Globus pallidus (tissue), 1 donor: ENCODE measurements at places on chromosomes 7 and 10.

DNA sequence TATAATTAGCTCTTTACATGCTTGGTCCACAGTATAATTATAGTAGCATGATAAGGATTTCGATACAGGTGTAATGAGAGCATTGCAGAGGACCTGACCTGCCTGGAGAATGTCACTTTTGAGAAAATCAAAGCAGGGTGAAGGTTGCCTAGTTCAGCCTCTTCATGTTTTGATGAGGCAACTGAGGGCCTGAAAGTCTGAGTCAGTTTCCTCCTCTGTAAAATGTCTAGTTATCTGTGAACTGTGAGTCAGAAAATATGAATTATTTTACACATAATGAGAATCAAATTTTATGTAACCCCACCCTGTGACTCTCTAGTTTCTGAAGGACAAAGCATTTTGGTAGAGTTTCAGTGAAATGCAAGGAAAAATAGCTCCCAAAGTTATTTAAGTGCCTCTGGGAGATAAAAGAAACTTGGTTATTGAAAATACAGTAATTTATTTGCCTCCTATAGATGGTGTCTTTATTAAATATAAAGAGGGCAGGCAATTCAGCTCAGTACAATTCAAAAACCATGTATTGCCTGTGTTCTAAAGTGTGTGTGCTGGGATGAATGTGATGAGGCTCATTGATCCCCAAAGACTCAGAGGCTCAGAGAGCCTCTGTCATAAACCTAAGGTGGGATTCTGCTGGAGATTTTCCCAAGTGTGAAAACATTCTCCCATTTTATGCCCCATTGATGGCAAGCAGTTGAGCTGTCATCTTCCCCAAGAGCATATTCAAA, 37.3 kb upstream of the SAMD9L start:
- no peak for DNase-seq

GRCh38 chr7:76008156-76008687, 13.8 kb upstream of the TMEM120A start:
- DNase-seq = no peak

- DNase-seq = no peak
Observed at GRCh38 chr10:127918572-127918971, 11.7 kb downstream of the PTPRE start.

DNA sequence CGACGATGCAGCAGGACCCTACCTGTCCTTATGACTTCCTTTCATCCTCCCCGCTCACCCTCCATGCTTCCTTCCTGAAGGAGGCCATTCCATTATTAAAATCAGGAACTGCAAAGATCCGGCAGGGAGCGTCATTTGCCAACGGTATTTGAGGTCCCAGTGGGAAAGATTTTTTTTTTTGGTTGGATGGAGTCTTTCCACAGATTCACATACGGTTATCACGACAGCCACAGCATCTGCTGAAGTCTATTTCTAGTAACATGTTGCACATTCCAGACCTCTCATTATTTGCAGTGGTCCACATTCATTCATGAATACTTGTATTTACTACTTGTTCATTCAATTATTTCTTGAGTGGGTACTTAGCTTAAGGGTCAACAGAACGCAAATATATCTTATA, 94.7 kb upstream of the LYZL2 start:
- no peak for DNase-seq

DNA sequence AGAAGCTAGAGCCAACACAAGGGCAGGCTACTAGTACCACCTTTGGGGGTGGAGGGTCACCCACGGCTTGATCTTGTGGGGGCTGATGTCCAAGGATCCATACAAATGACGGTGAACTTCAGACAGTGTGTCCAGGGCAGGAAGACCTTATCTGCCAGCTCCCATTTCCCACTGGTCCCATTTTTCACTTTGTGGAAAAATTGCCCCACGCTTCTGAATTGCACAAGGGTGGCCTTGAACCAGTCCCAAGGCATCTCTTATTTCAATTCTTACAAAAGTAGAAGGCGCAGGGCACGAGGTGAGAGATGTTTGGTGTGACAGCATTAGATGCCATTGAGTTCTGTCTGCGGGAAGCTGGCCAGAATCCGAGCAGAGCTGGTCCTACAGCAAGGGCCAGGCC, 252.7 kb upstream of the CELF2 start:
- no peak for DNase-seq

DNA sequence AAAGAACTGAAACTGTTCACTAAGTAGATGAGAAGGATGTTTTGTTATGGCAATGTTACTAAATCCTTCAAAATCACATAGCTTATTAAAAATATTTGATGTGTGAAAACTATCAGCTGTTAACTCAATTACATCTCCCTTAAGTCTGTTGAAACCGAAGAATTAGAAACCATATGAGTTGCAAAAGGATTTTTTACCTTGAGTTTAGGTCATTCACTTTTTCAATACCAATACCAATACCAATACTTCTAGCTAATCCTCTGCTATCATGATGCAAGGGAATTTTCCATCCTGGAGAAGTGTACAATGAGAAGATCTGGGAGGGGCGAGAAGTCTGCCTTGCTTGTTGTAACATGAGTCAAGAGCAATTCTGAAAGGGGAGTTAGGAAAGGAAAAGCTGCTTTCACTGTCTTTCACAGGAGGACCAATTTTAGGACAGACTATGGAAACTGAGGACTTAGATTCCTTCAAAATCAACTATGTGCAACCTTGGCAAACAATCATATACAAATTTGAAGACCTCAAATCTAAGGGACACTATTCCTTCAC, 199.7 kb downstream of the IMMP2L start:
- DNase-seq = no peak

DNA sequence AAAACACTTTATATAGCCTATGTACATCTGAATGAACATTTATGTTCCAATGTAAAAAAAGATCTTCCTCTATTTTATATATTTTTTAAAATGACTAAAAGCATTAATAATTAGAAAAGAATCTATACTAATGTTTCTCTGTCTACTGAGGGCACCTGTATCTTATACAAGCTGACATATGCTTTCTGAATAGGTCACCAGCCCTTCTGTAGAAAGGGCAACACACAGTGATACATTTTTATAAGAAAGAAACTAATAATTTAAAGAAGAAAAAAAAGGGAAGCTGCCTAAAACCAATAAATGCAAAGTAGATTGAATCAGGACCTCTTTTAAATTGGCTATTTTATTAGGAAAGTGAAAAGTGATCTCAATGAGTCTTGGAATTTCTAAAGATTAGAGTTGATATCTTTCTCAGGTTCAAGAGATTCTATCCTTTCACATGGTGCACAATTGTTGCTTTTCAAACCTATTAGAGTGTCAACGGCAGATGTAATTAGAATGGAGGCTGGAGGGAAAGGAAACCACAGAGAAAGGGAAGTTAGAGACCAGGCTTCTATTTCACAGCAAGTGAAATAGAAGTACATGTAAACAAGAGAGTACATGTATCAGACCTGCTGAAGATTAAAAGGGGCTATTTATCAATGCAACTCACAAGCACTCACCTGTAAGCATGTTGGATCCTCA, 6.3 kb downstream of the MTPN start:
- DNase-seq = no peak

GRCh38 chr10:44972874-44973306, 5.7 kb downstream of the DEPP1 start:
- DNase-seq = no peak

- DNase-seq = no peak
Observed at GRCh38 chr10:94000638-94001415, 7.1 kb downstream of the PLCE1 start.

DNA sequence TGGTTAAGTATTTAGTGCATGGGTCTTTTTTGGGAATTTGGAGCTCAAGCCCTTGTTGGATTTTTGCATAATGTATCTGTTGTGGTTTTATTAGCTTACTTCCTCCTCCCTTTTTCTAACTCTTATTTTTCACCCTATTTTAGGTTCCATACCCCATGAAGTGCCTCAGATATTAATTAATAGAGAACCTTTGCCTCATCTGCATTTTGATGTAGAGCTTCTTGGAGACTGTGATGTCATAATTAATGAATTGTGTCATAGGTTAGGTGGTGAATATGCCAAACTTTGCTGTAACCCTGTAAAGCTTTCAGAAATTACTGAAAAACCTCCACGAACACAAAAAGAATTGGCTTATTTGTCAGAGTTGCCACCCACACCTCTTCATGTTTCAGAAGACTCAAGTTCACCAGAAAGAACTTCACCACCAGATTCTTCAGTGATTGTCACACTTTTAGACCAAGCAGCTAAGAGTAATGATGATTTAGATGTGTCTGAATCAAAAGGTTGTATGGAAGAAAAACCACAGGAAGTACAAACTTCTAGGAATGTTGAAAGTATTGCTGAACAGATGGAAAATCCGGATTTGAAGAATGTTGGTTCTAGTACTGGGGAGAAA, 28.0 kb downstream of the SIRT1 start:
- no peak for DNase-seq

DNA sequence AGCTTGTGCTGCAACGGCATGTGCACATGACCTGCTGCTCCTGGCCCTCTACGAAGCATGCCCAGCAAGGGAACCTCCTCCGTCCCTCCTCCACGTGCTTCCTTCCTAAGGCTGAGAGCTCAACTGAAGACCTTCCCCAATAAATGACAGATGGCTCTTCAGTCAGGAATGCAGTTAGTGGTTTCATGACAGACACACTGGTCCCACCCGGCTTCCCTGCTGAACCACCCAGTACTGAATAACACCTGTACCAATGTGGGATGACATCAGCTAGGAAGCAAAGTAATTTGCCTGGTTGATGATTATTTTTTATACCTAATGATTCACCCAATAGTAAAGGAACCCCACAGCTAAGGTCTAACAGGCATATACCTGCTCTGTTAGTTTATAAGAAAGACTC, 69.1 kb downstream of the SCRN1 start:
- DNase-seq = no peak

- DNase-seq = no peak
Observed at GRCh38 chr10:2972810-2973209, 94.5 kb upstream of the PFKP start.

DNA sequence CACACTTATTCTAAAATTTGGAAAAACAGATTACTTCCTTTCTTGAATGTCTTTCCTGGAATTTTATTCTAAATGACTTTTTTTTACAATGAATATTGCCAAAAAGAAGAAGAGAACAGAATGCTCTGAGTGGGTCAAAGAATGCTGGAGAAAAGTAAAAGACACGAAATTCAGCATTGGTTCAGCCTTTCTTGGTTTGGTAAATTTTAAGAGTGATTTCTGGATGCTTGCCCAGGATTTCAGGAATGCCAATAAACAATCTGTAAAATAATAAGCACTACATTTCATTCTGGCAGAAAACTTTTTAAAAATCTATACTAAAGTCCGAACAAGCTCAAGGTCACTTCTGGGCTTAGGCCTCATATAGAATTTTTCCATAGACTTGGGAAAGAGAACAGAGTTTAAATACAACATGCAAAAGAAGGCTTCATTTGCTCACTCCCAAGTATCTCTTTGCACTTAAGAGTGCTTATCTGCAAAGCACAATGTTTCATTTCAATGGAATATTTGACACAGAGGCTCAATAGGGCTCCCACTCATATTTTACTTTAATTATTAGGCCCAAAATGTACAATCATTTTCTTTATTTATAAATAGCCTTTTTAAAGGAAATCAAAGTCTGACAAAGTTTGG, 359.5 kb upstream of the ANKRD30A start:
- DNase-seq = peak; percentile 10

DNA sequence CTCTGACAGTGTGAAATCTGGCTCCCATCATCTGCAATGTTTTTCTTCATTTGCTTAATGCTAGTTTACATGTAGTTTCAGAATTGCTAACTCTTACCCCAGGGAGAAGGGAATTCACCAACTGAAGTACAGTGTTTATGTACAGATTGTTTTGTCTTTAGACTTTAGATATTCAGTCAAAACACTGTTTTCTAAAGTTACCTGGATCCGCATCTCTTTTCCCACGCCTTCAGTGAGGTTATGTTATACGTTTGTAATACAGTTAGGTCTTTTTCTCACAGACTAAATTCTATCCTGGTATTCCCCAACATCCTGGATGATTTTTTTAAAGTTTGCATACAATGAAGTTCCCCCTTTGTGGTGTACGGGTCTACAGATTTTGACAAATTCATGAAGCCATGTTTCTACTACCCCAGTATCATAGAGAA, 3.2 kb upstream of the LYZL1 start:
- DNase-seq = no peak

DNA sequence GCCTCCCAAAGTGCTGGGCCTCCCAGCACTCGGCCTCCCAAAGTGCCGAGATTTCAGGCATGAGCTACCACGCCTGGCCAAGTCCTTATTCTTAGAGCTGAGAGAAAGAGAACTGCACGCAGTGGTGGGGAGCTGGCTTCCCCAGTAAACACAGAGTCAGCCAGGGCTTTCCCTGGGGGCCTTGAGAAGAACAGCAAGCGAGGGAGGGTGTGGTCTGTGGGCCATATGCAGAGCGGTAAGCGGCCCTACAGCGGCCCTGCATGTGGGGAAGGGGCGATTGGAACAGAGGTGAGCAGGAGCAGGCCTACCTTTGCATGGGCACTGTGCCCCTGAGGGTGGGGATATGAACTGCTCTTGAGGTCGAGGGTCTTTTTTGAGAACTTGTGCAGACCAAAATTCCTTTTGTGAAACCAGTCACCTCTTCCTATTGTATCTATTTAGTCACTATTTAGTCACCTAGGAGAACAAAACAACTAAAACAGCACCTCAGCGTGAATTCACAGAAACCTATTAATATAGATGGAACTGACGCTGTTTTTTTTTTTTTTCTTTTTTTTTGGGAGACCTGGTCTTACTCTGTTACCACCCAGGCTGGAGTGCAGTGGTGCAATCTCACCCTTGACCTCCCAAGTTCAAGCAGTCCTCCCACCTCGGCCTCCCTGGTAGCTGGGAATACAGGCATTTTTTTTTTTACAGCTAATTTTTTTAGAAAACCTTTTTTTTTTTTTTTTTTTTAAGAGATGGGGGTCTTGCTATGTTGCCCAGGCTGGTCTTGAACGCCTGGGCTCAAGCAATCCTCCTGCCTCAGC, 36.9 kb upstream of the SH2D4B start:
- DNase-seq = no peak

GRCh38 chr7:91239171-91239604, 25.0 kb upstream of the FZD1 start:
- no peak for DNase-seq

- no peak for DNase-seq
Observed at GRCh38 chr10:104368381-104368780, 14.7 kb downstream of the CFAP58 start.

GRCh38 chr10:69346776-69347175, 68.5 kb downstream of the HK1 start:
- no peak for DNase-seq

- no peak for DNase-seq
Observed at GRCh38 chr10:71326464-71326881, 7.4 kb downstream of the SLC29A3 start.

- peak; percentile 14 for DNase-seq
Observed at GRCh38 chr7:34675749-34676374, 17.8 kb downstream of the NPSR1 start.

- no peak for DNase-seq
Observed at GRCh38 chr7:7851381-7851780, 117.2 kb upstream of the GLCCI1 start.

GRCh38 chr10:88889559-88890337, 9.7 kb downstream of the STAMBPL1 start:
- DNase-seq = no peak

DNA sequence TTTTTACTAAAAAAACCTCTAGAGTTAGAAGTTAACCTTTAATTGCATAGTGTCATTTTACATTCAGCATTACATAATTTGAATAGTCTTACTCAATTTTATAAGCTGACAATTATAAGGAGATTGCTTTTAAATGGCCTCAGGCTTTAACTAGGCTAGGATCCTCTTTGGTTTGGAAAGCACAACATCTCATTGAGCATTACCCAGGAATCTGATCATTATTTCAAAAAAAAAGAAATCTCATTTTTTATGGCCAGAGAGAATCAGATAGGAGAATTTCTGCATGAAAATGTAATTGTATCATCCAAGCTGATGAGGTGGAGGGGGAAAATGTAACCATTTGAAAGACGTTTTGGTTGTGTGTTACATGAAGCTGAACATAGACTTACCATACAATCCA, 324.9 kb upstream of the POT1 start:
- DNase-seq = no peak
